COLO829 (cell line): ENCODE measurements at places on chromosomes 5 and 9.

DNA sequence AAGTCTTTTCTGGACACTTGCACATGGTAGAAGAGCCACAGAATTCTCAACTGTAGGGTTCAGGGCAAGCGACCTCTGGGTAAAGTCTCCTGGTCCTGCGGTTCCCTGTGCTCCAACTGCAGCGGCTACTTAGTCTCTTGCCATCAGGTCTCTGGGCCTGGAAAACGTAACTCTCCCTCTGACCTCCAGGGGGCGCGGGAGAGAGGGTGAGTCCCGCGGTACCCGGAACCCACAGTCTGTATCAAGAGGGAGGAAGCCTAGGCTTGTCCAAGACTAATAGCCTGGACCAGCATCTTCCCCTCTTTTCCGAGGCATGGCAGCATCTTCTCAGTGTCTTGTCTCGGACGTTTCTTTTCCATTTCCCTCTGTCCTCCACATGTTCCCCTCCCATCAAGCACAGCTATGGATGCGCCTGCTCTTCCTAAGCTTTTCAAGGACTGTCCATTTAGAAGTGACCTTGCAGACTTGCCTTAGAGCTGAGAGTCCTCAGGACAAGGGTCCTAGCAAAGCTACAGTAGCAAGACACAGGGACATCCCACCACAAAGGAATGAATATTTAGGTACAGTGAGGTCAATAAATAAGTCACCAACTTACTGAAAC lies 59.3 kb downstream of the FSTL4 start:
- peak; percentile 50 for DNase-seq

GRCh38 chr9:91903126-91903911 lies 46.7 kb downstream of the ROR2 start:
- no peak for DNase-seq

- peak; percentile 86 for DNase-seq
Measured at GRCh38 chr9:95726756-95727155, 148.7 kb upstream of the ERCC6L2 start.

DNA sequence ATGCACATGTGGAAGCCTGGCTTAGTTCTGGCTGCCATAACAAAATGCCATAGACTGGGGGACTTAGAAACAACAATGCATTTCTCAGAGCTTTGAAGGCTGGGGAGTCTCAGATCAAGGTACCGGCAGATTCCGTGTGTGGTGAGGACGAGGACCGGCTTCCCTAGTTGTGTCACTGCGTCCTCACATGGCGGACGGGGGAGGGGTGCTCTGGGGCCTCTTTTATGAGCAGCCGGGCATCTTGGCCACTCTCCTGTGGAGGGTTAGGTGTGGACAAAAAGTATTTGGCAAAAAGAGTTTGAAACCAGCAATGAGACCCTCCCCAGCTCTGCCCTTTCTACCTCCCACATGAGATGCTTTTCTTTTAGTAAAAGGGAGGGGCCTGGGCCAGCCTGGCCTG lies 118.5 kb upstream of the LPCAT1 start:
- DNase-seq: no peak

- DNase-seq: no peak
Measured at GRCh38 chr5:179343021-179343718, 2.1 kb downstream of the ADAMTS2 start.

DNA sequence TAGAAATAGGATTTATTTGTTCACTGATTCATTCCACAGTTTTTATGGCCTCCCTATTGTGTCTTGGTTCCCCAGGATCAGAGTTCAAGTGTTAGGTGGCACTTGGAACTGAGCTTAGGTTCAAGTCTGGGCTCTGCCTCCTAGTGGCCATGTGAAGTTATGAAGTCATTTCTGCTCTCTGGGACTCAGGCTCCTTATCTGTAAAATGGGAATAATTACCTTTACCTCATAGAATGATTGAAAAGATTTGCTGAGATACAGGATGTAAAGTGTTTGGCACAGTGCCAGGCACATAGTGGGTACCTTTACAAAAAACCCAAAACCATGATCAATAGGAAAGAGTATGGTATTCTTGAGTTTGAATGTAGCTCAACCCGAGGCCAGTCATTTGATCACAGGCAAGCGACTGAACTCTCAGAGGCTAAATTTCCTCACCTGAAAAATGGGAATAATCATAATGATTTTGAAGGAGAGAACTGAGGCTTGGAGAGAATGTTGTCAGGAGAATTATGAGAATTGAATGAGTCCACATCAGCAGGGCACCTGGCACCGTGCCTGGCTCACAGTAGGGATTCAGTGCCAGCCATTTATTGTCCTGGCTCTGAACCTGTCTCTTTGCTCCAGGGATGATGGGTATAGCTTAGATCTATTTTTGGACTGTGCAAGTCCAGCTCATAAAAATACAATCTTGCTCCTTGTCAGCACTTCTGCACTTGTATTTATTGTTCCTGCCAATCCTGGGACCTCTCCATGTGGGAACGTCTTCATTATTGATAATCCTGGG lies 10.8 kb downstream of the NSG2 start:
- no peak for DNase-seq

DNA sequence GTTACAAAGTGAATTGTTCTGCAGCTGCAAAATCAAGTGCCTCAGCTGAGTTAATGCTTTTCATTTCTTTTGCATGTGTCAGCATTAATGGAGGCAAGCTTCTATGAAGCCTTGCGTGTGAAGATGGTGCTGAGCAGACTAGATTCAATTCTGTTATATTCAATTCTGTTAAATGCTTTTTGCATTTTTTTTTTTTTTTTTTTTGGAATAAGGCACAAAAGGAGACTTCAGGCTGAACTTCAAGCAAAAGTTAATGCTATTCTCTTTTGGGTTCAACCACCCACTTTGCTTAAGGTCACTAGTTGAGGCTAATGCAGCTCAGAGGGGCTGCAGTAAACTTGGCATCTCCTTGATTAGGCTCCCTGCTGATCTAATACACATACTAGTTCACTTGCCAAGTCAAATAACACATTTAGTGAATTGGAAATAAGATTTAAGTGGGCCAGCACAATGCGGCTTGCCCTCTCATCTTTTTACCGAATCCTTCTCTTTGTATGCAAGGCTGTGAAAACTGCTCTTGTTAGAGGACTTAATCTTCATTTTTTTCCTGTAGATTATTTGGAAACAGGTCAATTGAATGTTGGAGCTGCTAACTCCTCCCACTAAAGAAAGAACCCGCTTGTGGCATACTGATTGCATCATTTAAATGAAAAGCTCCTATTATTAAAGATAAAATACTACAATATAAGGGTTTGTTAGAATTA lies 1020.2 kb downstream of the NR2F1-AS1 start:
- peak; percentile 32 for DNase-seq

DNA sequence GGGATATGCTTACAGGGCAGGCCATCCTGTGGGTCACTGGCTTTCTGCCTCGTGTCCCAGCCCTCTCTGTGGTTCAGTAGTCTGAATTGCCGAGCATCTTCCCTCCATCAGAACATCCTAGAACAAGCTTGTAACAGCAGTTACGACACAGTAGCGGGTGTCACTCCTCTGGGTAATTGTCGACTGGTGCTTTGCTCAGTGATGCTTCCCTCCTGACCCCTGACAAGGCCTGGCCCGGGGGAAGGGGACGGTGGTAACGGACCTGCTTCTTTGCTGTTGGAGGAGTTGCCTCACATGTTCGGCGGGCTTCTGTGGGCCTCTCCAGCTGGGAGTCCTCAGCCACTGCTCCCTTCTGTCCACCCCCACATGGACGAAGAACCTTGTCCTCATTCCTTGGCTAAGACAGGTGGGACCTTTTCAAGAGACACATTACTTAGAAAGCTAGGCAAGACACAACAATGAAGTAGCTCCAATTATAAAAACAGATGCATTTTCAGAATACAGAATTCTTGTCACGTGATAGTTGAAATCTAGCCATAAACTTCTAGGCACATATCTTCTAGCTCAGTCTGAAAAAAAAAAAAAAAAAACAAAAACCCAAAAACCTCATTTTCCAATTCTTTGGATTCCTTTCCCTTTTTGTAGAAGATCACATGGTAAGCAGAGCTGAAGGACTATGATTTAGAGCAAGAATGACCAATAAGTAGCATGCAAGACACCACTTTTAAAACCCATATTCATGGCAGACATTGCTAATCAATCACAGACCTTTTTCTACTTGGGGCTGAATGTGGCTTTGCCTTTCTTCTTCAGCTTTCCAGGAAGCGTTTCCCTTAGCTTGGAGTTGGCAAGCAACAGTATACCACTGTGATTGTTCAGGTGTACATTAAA lies 25.0 kb downstream of the HMCN2 start:
- no peak for DNase-seq
